NB4 (cell line): ENCODE measurements at places on chromosomes 12 and 14.
A peak's percentile ranks its signal among the peaks of the same experiment; 100 is the strongest.

DNA sequence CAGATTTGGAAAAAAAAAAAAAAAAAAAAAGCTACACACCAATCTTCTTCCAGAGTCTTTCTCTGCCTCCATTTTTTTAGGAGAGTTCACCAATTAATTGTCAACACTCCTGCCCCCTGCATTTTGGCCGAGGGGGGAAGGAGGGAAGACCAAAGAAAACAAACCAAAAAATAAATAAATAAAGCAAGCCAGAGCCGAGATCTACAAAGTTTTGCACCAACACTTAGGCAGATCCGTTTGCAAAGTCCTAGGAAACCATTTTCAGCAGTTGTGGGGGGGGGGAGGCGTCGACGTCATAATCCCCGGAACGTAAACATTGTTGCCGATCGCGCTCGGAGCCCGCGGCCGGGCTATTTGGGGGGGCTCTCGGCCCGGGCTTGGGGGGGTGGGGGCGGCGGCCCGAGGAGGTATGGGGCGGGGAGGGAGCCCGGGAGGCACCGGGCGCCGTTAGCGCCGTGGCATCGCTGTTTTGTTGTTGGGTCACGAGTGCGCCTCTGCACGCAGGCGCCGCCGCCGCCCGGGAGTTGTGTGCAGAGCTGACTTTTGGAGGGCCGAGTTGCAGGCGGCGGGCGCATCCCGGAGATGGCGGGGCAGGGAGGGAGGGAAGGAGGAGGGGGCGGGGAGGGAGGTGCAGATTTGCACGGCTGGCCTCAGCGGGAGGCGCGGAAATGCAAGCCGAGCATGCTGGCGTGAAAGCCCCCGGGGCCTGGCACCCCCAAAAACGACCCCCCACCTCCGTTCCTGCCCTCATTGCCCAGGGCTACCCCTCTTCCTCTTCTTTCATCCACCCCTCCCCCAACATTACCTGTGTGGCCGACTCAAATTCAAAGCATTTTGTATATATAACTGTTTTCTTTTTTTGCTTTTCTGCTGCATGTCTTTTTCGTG, 598 bp downstream of the KDM2B start:
- peak; percentile 87 for DNase-seq

DNA sequence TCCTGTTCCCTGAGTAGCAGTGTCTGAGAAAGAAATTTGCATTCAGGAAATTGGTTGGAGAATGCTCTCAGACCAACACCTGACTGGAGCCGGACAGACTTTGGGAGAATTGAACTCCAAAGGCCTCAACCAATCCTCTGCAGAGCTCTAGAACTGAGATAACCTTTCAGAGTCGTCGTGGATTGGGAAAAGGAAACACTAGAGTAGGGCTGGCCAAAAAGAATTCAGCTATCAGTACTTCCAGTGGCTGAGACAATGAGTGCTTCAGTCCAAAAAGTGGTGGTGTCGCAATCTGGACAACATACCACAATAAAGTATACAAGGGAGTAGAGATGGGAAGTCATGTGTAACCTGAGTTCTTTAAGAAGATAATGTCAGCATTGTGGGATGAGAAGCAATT, 377.1 kb downstream of the SLC16A7 start:
- peak; percentile 26 for DNase-seq

GRCh38 chr12:82855872-82856271, 169.2 kb downstream of the TMTC2 start:
- no peak for DNase-seq

DNA sequence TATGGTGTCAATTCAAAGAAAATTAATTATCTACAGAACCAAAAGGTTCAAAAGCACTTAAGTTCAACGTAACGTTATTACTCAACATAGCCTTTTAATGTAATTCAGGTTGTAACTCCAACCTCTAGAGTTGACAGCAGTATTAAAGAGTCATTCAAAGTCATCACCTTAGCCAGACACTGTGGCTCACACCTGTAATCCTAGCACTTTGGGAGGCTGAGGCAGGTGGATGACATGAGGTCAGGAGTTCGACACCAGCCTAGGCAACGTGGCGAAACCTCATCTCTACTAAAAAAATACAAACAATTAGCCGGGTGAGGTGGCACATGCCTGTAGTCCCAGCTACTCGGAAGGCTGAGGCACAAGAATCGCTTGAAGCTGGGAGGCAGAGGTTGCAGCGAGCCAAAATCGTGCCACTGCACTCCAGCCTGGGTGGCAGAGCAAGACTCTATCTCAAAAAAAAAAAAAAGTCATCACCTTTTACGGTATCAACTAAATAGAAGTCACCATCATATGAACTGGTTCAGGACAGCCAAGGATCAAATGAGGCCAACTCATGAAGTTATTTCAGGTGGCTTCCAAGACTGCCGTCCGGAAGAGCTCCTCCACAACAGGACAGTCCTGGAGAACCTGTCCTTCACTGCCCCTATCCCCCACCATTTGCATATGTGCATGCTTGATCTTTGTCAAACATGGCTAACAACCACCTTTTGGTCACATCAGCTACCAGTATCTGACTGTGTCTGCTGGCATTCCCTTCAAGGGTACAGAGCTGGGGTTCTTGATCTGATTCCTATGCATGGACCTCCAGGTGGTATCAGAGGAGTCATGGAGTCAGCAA, 4.2 kb downstream of the PPTC7 start:
- DNase-seq, result no peak

DNA sequence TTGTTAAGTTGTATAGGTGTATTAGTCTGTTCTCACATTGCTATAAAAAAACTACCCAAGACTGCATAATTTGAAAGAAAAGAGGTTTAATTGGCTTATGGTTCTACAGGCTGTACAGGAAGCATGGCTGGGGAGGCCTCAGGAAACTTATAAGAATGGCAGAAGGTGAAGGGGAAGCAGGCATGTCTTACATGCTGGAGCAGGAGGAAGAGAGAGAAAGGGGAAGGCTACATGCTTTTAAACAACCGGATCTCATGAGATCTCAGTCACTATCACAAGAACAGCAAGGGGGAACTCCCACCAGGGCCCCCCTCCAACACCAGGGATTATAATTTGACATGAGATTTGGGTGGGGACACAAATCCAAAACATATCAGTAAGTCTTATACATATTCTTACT, 60.5 kb upstream of the OR10AD1 start:
- peak; percentile 19 for DNase-seq

GRCh38 chr12:2692080-2692479, 102.7 kb upstream of the FKBP4 start:
- DNase-seq, result no peak

DNA sequence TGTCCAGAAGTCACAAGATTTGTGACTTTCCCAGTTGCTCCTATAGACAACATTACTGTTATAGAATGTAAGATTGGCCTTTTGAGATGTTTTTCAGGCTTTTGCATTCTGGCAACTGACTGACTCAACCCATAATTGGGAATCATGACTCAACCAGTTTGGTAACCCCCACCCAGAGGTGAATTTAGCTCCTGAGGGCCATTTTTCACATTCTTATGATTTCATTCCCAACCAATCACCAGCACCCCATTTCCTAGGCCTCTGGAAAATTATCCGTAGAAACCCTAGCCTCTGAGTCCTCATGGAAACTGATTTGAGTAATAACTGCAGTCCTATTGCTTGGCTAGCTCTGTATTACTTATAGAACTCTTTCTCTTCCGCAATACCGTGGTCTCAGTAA, 626.0 kb upstream of the SEL1L start:
- no peak for DNase-seq

DNA sequence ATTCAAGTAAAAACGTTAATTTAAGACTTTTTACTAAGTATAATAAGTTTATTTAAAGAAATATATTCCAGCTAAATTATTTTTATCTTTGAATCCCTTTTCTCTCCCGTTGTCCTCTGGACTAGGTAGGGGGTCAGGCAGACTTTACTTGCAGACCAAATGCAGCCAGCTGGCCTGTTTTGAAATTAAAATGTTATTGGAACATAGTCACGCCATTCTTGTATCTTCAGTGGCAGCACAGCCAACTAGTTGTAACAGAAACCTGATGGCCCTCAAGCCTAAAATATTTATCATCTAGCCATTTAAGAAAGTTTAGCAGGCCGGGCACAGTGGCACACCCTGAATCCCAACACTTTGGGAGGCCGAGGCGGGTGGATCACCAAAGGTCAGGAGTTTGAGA, 52.7 kb downstream of the BCAT1 start:
- DNase-seq, result no peak

DNA sequence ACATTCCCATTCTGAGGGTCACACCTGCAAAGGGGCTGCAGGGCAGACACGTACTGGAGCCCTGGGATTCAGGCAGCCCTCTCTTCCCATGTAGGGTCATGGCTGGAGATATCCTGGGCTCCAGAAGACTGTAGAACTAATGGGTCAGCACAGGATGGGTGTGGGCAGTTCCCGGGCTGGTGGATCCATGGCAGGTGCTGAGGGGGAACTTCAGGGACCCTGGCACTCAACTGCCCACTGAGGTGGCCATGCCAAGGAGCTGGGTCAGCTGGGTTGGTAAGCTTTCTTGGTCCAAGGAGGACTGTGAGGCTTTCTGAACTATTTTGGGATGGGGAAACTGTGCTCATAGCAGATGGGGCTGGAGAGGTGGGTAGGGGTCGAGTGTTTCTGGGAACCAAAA, 183.4 kb upstream of the RTL1 start:
- no peak for DNase-seq

GRCh38 chr12:14256121-14256520, 109.4 kb upstream of the ATF7IP start:
- DNase-seq, result peak; percentile 36

DNA sequence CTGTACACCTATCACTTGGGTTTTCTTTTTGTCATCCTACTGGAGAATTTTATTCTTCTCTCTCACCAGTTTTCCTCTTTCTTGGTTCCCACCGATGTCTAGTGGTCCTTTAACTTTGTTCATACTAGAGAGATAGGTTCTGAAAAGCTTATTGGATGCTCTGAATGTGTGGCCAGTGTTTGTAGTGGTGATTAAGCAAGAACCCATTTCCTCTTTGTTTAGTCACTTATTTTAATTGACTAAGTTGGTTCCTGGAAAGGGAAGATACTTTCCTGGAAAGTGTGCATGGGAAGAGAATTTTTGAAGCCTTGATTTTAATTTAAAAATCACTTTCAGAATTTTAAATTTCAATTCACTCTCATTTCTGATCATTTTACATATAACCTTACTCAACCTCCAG, 127.2 kb downstream of the OTOGL start:
- no peak for DNase-seq

- no peak for DNase-seq
Observed at GRCh38 chr12:5742258-5742657, 202.8 kb downstream of the ANO2 start.

GRCh38 chr12:97288531-97288930, 174.1 kb upstream of the RMST start:
- no peak for DNase-seq

DNA sequence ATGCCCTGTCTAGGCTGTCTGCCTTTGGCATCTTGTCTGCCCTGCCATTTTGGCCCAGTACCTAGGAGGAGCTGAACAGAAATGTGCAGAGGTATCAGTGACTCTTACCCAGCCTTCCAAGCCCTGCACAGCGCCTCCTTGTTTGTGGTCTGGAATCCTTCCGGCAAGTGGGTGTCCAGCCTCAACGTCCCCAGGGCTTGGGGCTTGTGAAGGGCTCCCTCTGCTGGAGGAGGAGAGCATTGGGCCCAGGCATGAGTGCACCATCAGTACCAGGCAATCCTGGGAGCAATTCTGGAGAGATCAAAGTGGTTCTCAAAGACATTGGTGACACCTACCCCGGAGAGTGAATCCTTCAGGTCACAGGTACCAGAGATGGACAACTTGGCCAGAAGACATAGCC, 2.4 kb upstream of the TCL1B start:
- peak; percentile 54 for DNase-seq

- no peak for DNase-seq
Observed at GRCh38 chr12:13523536-13524307, 327.2 kb downstream of the EMP1 start.

DNA sequence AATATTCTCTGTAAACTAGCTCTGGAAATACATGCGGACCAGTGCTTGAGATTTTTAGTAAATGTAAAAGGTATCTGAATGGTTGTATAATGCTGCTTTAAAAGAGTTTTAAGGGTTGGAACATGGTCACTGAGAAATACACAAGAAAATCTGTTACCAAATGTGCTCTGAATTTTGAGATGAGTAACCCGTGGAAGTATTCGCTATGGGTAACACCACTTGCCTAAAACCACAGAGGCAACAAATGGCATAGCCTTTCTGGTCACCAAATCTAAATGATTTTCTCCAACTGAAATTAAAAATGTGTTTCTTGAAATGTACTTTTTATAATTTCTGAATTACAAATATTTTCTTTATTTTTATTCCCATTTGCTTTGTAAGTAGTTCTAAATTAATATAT, 745.7 kb downstream of the DIO2 start:
- DNase-seq, result no peak

GRCh38 chr12:19483727-19484126, 44.4 kb downstream of the AEBP2 start:
- DNase-seq, result no peak

DNA sequence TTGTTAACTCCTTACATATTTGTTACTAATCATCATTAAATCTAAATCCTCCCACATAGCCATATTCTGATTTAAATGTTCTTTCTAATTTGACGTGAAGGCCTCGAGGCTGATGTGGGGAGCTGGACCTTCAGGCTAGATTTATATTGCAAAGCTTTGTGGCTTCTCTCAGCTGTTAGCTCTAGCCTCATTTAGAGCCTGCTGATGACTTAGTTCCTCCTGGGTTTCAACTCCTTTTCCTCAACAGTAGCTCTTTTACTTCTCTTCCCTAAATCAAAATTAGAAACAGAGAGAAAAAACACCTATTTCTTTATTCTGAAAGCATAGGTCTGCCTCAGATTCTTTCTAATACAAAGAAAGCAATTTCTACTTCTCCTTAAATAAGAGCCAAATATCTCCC, 477.5 kb upstream of the CCDC196 start:
- no peak for DNase-seq
